Daoy (cell line): ENCODE measurements at places on chromosomes 4 and X. TPM values are rescaled to one million over a fixed set of nuclear protein-coding genes. Genes with fewer than 3 reads are reported as not detected.

- DNase-seq = no peak
Measured at GRCh38 chr4:186216465-186217024, 10.8 kb upstream of the KLKB1 start.

SPOCK3 gene
- not detected in 2 replicates for total RNA-seq

- no peak for DNase-seq
Measured at GRCh38 chr4:32145987-32146386, 1425.8 kb downstream of the PCDH7 start.

- DNase-seq = peak; percentile 1
Measured at GRCh38 chr4:95465010-95465409, 83.8 kb downstream of the UNC5C start.

SFRP2 gene
- not detected in 2 replicates for total RNA-seq

- peak; percentile 5 for DNase-seq
Measured at GRCh38 chr4:84597450-84597849, 14.5 kb downstream of the CDS1 start.

GRCh38 chr4:21726255-21726815 is 222.2 kb downstream of the KCNIP4 start:
- DNase-seq = no peak

PNCK gene
- total RNA-seq = not detected in 2 replicates

TMPRSS11A gene
- total RNA-seq = not detected in 2 replicates

PKD2 gene
- 9.2 and 9.7 TPM in 2 replicates for total RNA-seq

DNA sequence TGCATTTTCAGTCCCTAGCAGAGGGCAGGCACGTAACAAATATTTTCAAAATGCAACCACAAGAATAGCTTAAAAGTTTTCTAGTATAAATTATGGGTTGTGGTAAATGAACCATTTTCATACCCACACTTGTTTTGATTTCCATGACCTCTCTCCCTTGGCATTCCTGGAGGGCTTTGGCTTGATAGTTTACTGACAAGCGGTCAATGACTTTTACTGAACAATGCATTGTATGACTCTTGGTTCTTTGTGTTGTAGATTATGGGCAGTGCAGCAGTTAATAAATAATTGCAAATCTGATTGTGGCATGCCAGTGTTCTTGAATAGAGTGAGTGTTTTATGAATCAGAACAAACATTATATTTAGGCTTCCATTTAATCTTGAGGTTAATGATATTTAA is 285.2 kb upstream of the ARX start:
- no peak for DNase-seq

FAM9C gene
- total RNA-seq = not detected in 2 replicates

DNA sequence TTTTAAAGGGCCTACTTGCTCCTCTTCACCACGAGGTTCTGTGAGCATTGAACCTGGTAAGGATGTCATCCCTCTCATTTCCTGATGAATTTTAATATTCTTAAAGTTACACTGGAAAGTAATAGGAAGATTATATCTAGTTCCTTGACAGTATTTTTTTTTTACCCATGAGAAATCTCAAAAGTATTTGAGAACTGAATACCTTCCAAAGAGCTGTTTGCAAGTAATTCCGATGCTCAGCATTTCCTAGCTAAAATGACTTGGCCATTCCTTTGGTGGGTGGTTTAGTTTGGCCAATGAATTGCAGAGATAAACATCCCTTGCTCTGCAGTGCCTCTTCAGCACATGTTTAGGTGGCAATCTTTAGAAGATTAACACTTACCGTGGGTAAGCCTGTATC is 110.2 kb upstream of the WDR1 start:
- DNase-seq = no peak

- no peak for DNase-seq
Measured at GRCh38 chr4:2721586-2721985, 34.5 kb downstream of the TNIP2 start.

DNA sequence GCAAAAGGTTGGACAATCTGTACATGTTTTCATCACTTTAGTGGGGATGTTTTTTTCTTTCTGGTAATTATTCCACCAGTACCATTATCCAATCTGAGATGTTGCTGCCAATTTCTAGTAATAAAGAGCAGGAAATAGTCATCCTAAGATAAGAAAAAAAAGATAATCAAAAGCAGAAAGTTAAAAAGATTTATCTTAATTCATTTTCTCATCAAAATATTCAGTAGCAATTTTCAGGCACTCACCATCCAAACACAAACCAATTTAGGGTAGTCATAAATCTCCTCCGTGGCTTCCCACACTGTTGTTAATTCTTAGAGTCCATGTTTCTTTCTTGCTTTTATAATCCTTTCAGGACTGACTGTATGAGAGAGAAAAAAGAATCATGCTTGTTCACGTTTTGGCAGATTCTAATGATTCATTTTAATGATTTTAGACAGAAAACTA is 263.7 kb upstream of the UGT8 start:
- DNase-seq = no peak

DNA sequence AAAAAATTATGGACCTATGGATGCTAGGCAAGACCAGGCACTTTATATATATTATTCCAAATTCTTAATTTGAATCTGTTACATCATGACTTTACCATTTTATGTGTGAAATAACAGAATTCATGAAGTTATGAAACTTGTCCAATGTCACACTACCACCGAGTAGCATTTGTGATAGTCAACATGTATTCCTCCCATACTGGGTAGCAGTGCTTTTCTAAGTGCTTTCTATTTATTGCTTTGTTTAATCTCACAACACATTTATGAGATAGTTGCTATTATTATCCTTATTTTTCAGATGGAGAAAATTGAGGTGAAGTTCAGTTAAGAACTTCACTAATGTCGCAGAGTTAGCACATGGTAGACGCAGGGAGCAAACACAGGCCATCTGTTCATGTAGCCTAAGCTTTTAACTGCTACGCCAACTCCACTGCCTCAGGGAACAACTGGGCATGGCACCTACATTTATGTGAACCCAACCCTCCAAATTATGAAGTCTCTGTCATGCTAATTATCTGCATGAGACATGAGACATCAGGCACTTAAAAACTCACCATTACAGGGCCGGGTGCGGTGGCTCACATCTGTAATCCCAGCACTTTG is 20.8 kb downstream of the GUCY1A1 start:
- no peak for DNase-seq

- DNase-seq = no peak
Measured at GRCh38 chr4:159185591-159186023, 82.7 kb downstream of the RAPGEF2 start.

- no peak for DNase-seq
Measured at GRCh38 chrX:327660-328126, 9.1 kb upstream of the GTPBP6 start.

- no peak for DNase-seq
Measured at GRCh38 chr4:183600189-183600685, 58.7 kb downstream of the RWDD4 start.

- DNase-seq = no peak
Measured at GRCh38 chrX:7908821-7909220, 18.4 kb downstream of the PNPLA4 start.

GRCh38 chr4:145775406-145775805 is 95.5 kb downstream of the C4orf51 start:
- DNase-seq = no peak

DNA sequence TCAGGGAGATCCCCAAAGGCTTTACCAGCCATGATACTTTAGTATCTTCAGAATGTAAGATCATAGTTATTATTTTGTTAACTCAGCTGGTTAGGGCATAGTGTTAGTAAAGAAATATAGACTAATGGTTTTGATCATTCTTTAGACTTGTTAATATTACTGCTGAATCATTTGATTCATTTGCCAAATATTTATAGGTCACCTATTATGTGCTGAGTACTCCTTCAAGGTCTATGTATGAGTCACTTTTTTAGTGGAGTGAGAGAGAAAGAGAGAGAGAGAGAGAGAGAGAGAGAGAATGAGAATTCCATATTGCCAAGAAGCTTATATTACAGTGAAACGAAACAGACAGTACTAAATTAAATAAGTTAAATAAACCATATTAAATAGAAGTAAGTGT is 110.3 kb downstream of the UBE2NL start:
- DNase-seq = no peak

CWH43 gene
- total RNA-seq = not detected in 2 replicates

DNA sequence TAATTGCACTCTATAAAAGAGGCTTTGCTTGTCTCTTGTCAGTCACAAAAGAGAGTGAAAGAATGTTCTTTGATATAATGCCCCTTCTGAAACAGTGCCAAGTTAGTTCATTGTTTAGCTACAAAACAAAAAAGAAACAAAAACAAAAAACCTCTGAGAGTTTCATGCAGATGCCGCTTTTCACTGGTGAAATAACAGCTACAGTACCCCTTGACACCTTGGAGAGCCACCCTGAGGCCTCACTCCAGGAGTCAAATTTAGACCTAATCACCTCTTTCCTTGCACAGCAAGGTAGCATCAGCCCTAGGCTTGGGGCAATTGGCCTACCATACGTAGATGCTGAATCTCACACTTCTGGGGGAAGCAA is 185.2 kb downstream of the UNC5C start:
- no peak for DNase-seq

DNA sequence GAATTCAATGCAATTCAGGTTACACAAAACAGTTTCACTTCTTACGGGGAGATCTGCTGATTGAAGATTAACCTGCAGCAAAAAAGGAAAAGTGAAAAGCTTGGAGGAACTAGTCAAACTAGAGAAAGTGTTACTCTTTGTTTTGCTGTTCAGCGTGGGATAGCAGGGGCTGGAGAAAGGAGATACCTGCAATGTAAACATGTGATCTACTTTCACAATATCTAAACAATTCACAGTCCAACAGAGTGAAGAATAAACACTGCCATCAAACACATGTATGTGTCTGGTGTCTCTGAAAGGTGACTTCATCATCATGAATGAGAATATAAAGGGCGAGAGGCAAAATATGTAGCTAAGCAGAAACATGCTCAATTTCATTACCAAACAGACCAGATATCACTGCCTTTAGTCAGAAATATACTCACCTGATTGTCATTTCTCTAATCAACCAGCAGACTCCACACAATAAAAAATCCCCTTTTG is 26.4 kb downstream of the NIPAL1 start:
- DNase-seq = no peak

GRCh38 chrX:134502686-134503085 is 42.7 kb downstream of the HPRT1 start:
- no peak for DNase-seq

DNA sequence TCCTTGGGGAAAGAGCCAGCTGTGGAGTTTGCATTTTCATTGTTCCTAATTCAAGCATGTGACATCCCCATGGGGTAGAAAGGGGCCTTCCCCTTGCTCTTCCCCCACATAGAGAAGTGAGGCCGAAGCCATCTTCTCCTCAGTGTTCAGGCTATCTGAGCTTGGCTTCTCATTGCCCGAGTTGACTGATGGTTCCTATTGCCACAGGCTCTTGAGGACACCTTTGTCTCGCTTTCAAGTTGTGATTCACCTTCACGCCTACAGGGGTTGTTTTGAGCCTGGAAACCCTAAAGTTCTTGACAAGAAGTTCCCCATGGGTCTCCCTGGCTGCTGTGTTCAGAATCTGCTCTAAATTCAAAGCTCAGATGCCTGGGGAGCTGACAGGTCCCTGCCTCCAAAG is 25.0 kb downstream of the CCNQ start:
- no peak for DNase-seq

GRCh38 chr4:42627885-42628646 is 28.8 kb downstream of the ATP8A1 start:
- peak; percentile 17 for DNase-seq

- peak; percentile 58 for DNase-seq
Measured at GRCh38 chr4:57037982-57038604, 59.4 kb downstream of the POLR2B start.

- DNase-seq = no peak
Measured at GRCh38 chr4:14529653-14530052, 472.6 kb upstream of the CPEB2 start.

NOX1 gene
- total RNA-seq = not detected in 2 replicates

GRCh38 chr4:30294295-30294694 is 425.9 kb upstream of the PCDH7 start:
- no peak for DNase-seq

GRCh38 chr4:142886566-142886965 is 40.5 kb upstream of the INPP4B start:
- DNase-seq = no peak

SPANXA2 gene
- total RNA-seq = 25.7 and 64.6 TPM in 2 replicates

- DNase-seq = no peak
Measured at GRCh38 chrX:108362026-108362425, 76.2 kb downstream of the COL4A6 start.

REELD1 gene
- not detected in 2 replicates for total RNA-seq

DNA sequence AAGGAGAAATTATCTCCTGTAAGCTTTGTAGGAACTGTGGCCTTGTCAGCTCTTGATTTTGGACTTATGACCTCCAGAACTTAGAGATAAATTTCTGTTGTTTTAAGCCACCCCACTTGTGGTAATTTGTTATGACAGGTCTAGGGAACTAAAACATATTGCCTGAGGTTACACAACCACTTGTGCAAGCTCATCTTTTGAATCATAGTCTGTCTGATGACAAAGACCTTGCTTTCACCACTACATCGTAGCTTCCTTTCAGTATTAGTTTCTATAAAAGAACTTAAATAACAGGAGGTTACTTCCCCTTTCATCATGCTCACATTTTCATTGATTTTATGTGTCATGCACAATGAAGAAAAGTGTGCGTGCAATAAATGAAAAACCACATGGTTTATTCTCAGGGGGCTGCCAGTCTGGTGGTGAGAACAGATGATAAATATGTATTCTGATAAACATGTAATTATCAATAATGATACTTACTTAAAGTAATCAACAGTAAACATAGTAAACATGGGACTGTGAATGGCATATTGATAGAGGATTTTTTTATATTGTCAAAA is 690.0 kb upstream of the HS3ST1 start:
- DNase-seq = no peak

DNA sequence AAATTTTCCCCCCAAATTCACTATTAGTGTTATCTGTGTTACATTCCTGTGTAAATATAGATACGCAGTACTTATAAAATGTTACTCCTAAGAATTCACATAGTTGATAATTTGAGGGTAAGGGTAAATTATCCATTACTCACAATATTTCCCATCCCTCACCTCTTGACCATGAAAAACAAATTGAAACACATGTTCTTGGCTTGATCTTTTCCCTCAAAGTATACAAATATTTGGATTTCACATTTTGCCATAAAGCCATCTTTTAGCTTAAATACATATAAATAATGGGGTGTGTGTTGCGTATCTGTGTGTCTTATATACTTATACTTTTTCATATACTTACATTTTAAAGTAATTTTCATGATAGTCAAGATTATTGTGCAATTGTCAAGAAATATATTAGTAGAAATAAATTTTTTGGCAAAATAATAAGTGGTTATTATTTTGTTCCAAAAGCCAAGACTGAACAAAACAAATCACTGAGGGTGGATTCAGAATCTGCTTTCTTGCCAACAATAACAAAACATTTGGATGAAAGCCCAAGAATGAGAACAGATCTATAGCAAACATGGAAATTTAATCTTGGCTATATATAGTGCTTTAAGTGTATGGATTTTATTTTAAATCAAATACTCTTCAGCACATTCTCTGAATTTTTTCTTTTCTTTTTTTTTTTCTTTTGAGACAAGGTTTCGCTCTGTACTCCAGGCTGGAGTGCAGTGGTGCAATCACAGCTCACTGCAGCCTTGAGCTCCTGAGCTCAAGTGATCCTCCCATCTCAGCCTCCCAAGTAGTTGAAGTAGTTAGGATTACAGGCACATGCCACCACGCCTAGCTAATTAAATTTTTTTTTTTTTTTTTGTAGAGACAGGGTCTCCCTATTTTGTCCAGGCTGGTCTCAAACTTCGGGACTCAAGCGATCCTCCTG is 48.5 kb upstream of the PRSS48 start:
- no peak for DNase-seq

- DNase-seq = no peak
Measured at GRCh38 chr4:168293386-168293975, 25.1 kb downstream of the DDX60 start.

BTK gene
- 0.06 TPM in 1 of 2 replicates, not detected in the other for total RNA-seq
